Tongue (tissue), 3 donors: ENCODE measurements at places on chromosomes 5 and 9. TPM values are rescaled to one million over a fixed set of nuclear protein-coding genes. Genes with fewer than 3 reads are reported as not detected.

Gene ARHGEF37
- 5.5 TPM for total RNA-seq

Gene SOWAHA
- 0.10 TPM for total RNA-seq

Gene FOCAD
- 69.5 TPM for total RNA-seq

Gene ANKRD55
- not detected for total RNA-seq

Gene NRG2
- total RNA-seq = 0.41 TPM

Gene BTNL8
- not detected for total RNA-seq

Gene SLC6A18
- total RNA-seq = not detected

Gene ZDHHC12
- total RNA-seq = 4.1 TPM

Gene SPINK6
- not detected for total RNA-seq

Gene HNRNPH1
- total RNA-seq = 726 TPM

Gene GPR151
- total RNA-seq = not detected

Gene CCL21
- 49.3 TPM for total RNA-seq

Gene HSPB3
- total RNA-seq = 257 TPM

Gene PDE8B
- total RNA-seq = 8.9 TPM

Gene ASPN
- 419 TPM for total RNA-seq

Gene DND1
- not detected for total RNA-seq

Gene FEM1C
- total RNA-seq = 49.9 TPM

Gene IRGM
- total RNA-seq = not detected

Gene CORO2A
- 2.9 TPM for total RNA-seq

Gene KIF27
- total RNA-seq = 12.5 TPM

Gene CDH9
- total RNA-seq = not detected

Gene FCN1
- 9.3 TPM for total RNA-seq

Gene ENHO
- total RNA-seq = 4.4 TPM

Gene CDO1
- 16.8 TPM for total RNA-seq

Gene DDX4
- total RNA-seq = not detected

Gene TOR2A
- total RNA-seq = 2.8 TPM

Gene KIAA0825
- 13.1 TPM for total RNA-seq

Gene ZBTB6
- total RNA-seq = 19.2 TPM

Gene ZNF454
- total RNA-seq = 4.7 TPM

Gene SNCAIP
- total RNA-seq = 22.0 TPM

Gene SLC34A3
- not detected for total RNA-seq

Gene ZNF79
- 10.1 TPM for total RNA-seq

Gene TSSK1B
- total RNA-seq = not detected

Gene ARHGEF28
- 22.0 TPM for total RNA-seq

Gene COL27A1
- 21.6 TPM for total RNA-seq

Gene CMYA5
- 739 TPM for total RNA-seq

Gene SLC25A46
- 80.6 TPM for total RNA-seq

Gene SEMA5A
- total RNA-seq = 40.3 TPM

Gene TMEM174
- total RNA-seq = not detected

Gene HRH2
- 1.7 TPM for total RNA-seq

Gene MLANA
- not detected for total RNA-seq

Gene CDKN2AIPNL
- total RNA-seq = 23.7 TPM

Gene OR1B1
- not detected for total RNA-seq

Gene FOXD4L5
- total RNA-seq = not detected

Gene FBXL7
- 12.8 TPM for total RNA-seq

Gene CD72
- total RNA-seq = 1.7 TPM

Gene SPOUT1
- 17.1 TPM for total RNA-seq

Gene SLC6A19
- not detected for total RNA-seq

Gene PSD2
- 0.10 TPM for total RNA-seq

Gene CCL27
- not detected for total RNA-seq

Gene DTWD2
- total RNA-seq = 14.8 TPM

Gene FGF10
- 18.4 TPM for total RNA-seq
